ENCODE measurements at places on chromosomes 3 and 15. TPM values are rescaled to one million over a fixed set of nuclear protein-coding genes. Genes with fewer than 3 reads are reported as not detected.
A peak's percentile ranks its signal among the peaks of the same experiment; 100 is the strongest.

GRCh38 chr3:22621205-22621809, 581.8 kb upstream of the UBE2E2 start:
- no peak overlapping the region for H3K4me3 ChIP-seq
- H3K4me1 ChIP-seq = no peaks in the 10 kb centered on the region
- no peaks in the 10 kb centered on the region for H3K36me3 ChIP-seq
- H3K27me3 ChIP-seq = no peaks in the 10 kb centered on the region
- no peak for DNase-seq
- no peak overlapping the region for H3K27ac ChIP-seq

The RAB6B gene
- 3.0 TPM for polyA plus RNA-seq

GRCh38 chr3:45795882-45796765, at the start of gene SLC6A20:
Gene SLC6A20 (minus strand): TSS chr3:45796536. CDS start chr3:45796419, 117 bp downstream.
- H3K4me1 ChIP-seq = no peaks in the 10 kb centered on the region
- H3K27me3 ChIP-seq = peaks cover 49% of the 10 kb centered on the region
- no peak within 1 kb of the TSS for H3K4me3 ChIP-seq
- no peaks in the 10 kb centered on the region for H3K36me3 ChIP-seq
- no peak for DNase-seq

DNA sequence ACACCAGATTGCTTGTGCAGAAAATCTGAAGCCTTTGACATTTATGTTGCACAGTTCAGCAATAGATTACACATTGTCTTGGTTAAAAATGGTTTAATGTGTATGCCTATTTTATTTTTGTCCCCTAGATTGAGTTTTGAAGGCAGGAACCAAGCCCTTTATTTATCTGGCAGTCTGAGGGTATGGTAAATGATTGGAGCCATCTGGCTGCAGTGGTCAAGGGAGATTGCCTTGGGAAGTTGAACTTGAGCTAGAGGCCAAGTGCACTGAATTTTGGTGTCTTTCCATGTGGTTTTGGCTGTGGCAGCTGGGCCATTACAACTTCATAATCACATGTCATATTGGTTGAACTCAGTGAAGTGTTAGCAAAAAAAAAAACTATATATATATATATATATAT, 248.7 kb upstream of the C2CD4B start:
- H3K4me3 ChIP-seq = no peak overlapping the region
- no peak overlapping the region for H3K27ac ChIP-seq
- no peaks in the 10 kb centered on the region for H3K4me1 ChIP-seq

DNA sequence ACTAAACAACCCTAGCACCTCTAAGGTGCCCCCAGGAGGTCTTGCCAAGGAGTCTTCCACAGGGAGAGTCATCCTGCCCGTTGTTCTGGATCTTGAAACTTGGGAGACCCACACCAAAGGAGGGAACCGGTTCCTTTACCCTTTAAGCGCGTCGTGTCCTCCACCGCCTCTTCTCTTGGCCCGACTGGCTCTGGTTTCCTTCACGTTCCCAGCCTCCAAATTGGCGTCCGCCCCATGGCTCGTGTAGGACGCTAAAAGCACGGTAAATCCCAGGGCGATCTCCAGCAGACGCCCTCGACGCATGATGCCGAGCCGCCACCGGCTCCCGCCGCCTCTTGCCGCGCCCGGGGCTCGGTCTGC, 1.1 kb downstream of the FBN1 start:
- no peaks in the 10 kb centered on the region for H3K36me3 ChIP-seq
- H3K27me3 ChIP-seq = no peaks in the 10 kb centered on the region
- no peak overlapping the region for H3K27ac ChIP-seq
- H3K4me3 ChIP-seq = no peak overlapping the region

GRCh38 chr15:80611543-80612080, 83.5 kb upstream of the ABHD17C start:
- DNase-seq = no peak
- H3K27me3 ChIP-seq = peaks cover 17% of the 10 kb centered on the region
- no peaks in the 10 kb centered on the region for H3K4me1 ChIP-seq
- no peak overlapping the region for H3K27ac ChIP-seq
- no peak overlapping the region for H3K4me3 ChIP-seq

DNA sequence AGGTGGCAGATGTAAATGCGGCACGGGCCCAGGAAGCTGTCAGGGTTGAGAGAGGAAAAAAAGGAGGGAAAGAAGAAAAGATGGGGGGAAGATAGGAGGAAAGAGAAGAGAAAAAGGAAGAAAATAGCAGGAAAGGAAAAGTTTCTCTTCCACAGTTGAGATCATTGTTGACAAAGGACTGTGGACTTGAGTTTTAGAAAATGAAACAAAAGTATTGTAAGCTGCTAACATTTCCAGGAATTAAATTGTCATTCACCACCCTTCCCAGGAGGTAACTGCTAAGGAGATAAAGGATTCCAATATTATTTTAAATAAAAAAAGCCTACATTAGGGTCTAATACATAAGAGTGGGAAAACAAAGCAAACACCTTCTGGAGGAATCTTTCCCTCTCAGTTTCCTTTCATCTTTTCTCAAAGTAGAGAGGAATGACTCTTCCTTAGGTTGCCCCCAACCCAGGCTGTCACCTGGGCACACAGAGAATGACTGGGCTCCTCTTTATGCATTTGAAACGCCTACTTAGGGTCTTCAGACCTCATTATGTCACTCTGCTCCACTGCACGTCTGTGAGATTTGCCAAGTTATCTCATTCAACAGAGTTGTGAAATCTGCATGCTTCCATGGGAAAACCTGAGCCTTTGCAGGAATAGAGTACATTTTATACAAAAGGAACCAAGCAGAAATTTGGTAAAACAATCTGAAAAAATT, 194.0 kb downstream of the TNIK start:
- DNase-seq = no peak
- no peaks in the 10 kb centered on the region for H3K4me1 ChIP-seq
- no peaks in the 10 kb centered on the region for H3K27me3 ChIP-seq

The CD96 gene
- polyA plus RNA-seq = 0.32 TPM

- H3K27me3 ChIP-seq = no peaks in the 10 kb centered on the region
- no peaks in the 10 kb centered on the region for H3K36me3 ChIP-seq
Measured at GRCh38 chr3:133274477-133274876, 125.4 kb upstream of the BFSP2 start.

- peak; percentile 29 for DNase-seq
Measured at GRCh38 chr15:48671103-48672022, 25.9 kb upstream of the FBN1 start.

- no peak for DNase-seq
- no peak overlapping the region for H3K4me3 ChIP-seq
- H3K27me3 ChIP-seq = no peaks in the 10 kb centered on the region
- H3K36me3 ChIP-seq = no peaks in the 10 kb centered on the region
- H3K4me1 ChIP-seq = no peaks in the 10 kb centered on the region
Measured at GRCh38 chr3:174532776-174533175, 326.4 kb upstream of the NAALADL2 start.

DNA sequence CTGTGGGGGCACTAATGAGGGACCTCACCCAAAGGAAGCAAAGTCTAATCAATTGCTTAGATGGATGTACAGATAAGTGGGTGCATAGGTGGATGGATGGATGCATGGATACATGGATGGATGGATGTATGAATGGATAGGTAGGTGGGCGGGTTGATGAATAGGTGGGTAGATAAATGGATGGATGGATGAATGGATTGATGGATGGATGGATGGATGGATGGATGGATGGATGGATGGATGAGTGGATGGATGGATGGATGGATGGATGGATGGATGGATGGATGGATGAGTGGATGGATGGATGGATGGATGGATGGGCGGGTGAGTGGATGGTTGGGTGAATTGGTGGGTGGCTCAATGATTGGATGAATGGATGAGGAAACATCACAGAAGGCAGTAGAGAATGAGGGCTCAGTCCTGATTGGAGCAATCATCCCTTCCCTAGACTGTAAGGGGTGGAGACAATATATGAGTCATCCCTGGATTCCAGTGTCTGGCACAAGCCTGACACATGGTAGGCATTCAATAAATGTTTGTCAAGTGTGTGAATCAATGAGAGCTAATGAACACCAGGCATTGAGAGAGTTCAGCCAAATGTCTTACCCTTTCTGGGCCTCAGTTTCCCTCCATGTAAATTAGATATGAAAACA, 40.4 kb upstream of the PXYLP1 start:
- H3K36me3 ChIP-seq = no peaks in the 10 kb centered on the region
- H3K27me3 ChIP-seq = peaks cover 23% of the 10 kb centered on the region
- no peaks in the 10 kb centered on the region for H3K4me1 ChIP-seq
- no peak overlapping the region for H3K27ac ChIP-seq
- no peak for DNase-seq

DNA sequence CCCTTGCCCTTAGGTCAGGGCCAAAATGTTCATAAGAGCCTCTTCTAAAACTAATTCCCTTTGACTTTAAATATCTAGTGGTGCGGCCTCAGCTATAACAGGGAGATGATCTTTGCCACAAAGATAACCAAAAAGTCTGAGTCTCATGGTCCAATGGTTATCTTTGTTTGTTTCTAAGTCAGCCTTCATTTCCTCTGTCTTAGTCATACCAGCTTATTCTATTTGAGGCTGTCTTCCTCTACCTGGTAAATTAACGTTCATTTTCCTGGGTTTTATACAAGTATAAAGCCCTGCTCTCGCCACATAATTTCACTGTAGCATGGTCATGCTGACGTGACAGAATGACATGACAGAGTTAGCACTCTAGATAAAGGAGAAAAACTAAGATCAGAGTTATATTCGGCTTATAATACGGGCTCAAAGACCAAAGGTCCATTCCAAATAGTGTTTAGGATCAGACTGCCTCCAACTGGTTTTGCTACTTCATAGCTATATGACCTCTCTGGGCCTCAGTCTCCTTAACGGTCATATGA, 18.4 kb downstream of the ZNF860 start:
- H3K4me1 ChIP-seq = no peaks in the 10 kb centered on the region
- no peak for DNase-seq
- H3K27me3 ChIP-seq = no peaks in the 10 kb centered on the region
- H3K4me3 ChIP-seq = no peak overlapping the region

DNA sequence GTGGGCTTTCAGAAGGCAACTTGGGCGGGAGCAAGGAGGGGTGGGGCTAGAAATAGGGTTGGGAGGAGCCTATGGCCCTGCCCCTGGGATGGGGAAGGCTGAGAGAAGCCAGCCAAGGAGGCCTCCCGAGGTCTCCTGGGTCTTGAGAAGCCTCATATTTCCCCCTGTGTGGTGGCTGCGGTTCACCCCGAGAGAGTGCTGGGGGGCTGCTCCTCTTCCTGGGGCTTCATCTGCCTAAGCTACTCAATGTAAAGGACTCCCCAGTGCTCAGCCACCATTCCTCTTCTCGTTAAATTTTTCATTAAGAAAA, 174.3 kb downstream of the SMAD6 start:
- DNase-seq = peak; percentile 57
- H3K27ac ChIP-seq = no peak overlapping the region
- no peak overlapping the region for H3K4me3 ChIP-seq
- peaks cover 4% of the 10 kb centered on the region for H3K4me1 ChIP-seq

DNA sequence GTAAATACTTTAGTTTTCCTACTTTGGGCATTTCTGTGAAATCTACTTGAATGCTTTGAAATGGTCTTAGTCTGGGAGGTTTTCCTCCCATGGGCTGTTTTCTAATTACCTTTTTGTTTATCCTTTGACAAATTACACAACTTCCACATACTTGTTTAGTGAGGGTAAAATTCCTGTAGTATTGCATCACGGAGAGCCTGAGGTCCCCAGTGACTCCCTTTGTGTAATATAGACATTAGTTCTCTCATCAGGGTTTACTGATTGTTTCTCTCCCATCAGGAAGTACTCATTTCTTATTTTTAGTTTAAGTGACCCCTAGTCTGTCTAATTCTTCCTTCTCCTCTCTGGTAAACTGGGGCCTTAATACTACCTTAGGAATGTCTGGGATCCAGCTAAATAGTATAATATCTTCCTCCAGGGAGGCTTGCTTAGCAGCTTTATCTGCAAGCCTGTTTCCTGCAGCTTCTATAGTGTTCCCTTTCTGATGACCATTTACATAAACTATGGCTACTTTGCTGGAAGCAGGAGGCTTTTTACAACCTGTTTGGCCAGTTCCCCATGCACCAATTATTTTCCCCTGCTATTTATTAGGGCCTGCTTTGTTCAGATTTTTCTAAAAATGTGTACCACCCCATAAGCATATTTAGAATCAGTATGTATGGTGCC, 87.2 kb upstream of the XCR1 start:
- H3K4me1 ChIP-seq = no peaks in the 10 kb centered on the region
- H3K27me3 ChIP-seq = no peaks in the 10 kb centered on the region
- H3K36me3 ChIP-seq = no peaks in the 10 kb centered on the region
- no peak overlapping the region for H3K27ac ChIP-seq

- H3K4me1 ChIP-seq = peaks cover 4% of the 10 kb centered on the region
- H3K27ac ChIP-seq = no peak overlapping the region
- H3K36me3 ChIP-seq = no peaks in the 10 kb centered on the region
- H3K27me3 ChIP-seq = peaks cover 50% of the 10 kb centered on the region
- DNase-seq = no peak
Measured at GRCh38 chr15:69320977-69321554, 22.4 kb downstream of the PAQR5 start.

The SLC6A20 gene
- polyA plus RNA-seq = not detected

GRCh38 chr3:131031660-131032059, 5.0 kb downstream of the NEK11 start:
- H3K4me1 ChIP-seq = peaks cover 3% of the 10 kb centered on the region
- no peak overlapping the region for H3K27ac ChIP-seq
- no peaks in the 10 kb centered on the region for H3K36me3 ChIP-seq

Measured in K562 (cell line).